ENCODE measurements at places on chromosomes 5 and 9.

- DNase-seq, result no peak
Measured at GRCh38 chr5:160846642-160847041, 5.4 kb downstream of the ATP10B start.

- DNase-seq, result no peak
Measured at GRCh38 chr9:103802068-103802467, 292.0 kb upstream of the SMC2 start.

GRCh38 chr9:126620478-126620877 lies 6.8 kb downstream of the LMX1B start:
- DNase-seq, result no peak

DNA sequence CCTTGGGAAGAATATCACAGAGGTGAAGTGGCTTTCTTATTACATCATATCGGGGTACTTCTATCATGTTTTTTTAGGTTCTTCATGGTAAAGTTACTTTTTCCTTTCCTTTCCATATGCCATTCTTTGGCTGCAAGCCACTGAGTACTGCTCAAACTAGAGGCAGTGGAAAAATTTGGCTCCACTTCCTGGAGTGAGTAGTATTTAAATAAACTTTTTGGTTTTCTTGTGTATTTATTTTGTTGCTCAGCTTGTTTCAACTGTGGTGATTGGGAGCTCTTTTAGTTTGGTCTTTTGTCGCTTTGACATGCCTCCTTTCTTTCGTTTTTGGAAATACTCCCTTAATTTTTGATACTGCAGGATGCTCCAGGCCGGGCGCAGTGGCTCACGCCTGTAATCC lies 69.8 kb downstream of the WDR70 start:
- no peak for DNase-seq

DNA sequence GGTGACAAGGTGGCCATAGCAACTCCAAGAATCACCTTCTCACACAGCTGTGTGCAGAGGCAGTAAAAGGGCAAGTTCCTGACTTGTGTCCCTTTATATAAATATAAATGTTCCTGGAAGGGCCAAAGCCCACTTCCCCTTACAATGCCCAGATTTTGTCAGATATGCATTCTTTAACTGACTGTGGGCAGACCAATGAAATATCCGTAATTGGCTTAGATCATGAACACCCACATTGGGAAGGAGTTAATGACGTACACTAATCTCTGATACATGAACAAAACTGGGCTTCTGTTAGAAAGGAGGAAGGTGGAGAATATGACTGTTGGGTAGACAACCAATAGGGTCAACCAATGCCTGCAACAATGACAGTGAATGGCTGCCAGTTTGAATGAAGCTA lies 397.2 kb upstream of the CLINT1 start:
- DNase-seq, result no peak

DNA sequence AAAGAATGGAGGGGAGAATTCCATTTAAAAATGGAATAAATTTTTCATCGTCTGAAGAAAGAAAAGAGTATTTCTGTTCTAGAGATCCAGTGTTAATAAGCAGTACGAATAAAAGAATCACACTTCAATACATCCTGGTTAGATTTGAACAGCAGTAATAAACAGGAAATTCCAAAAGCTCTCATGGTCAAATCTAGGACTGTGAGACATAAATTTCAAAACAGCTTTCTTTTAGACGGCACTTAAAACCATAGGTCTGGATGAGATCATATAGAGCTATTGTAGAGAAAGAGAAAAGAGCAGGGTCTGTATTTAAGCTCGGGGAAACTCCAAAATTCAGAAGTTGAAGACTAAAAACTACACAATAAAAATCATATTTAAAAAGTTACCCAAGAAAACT lies 1006.9 kb upstream of the CTNND2 start:
- DNase-seq, result no peak

- DNase-seq, result no peak
Measured at GRCh38 chr9:122115176-122116035, 22.3 kb upstream of the TTLL11 start.

DNA sequence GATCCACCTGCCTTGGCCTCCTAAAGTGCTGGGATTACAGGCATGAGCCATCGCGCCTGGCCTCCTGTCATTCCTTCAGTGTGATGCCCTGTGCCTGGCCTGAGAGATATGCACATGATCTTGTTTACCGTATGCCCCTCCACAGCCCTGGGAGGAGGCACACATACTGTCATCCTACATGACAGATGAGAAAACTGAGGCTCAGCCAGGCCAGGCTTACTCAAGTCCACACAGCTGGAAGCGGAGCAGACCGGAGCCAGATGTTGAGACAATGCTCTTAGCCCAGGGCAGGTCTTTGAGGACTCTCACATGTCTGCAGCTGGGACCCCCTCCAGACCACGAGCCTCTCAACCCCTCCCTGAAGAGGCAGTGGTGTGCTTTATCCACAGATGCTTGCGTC lies 38.7 kb upstream of the SH3PXD2B start:
- DNase-seq, result peak; percentile 67

GRCh38 chr5:159208514-159209437 lies 577 bp downstream of the RNF145 start:
- no peak for DNase-seq

DNA sequence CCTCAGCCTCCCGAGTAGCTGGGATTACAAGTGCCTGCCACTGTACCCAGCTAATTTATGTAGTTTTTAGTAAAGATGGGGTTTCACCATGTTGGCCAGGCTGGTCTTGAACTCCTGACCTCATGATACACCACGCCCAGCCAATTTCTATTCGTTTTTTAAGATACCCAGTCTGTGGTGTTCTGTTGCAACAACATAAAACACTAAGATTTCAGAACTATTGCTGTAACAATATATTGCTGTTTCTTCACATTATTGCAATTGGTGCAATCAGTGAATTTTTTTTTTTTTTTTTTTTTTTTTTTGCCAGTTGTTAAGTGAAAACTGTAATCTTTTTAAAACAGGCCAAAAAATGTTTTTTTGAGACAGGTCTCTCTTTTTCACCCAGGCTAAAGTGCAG lies 9.9 kb downstream of the SRP19 start:
- DNase-seq, result no peak

DNA sequence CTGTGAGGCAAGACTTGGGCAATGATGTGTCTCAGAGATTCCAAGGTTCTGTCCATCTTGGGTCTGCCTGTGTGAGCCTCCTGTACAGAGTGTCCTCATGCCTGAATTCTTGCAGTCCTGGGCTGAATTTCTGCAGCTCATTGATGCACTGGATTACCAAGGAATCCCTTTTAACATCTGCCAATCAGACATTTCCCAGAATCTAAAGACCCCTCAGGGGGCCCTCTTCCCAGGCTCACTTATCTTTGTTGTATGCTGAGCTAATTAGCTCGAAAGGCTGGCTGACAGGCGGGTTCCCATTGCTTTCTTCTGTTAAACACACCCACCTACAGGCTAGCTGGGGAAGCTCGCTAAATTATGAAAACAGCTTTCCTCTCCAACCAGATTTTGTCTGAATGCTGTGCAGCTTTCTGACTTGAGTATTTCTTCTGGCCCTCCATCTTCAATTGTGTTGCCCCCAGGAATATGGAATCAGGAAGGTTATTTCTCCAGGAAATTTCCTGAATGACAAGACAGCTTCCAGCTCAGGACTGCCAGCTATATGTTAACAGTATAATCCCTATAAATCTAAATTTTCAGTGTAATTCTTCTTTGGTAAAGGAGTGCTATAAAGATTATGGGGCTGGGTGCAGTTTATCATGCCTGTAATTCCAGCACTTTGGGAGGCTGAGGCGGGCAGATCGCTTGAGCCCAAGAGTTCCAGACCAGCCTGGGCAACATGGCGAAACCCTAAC lies at the start of gene LIX1:
LIX1 (minus strand) TSS at position 91 of the 734 bp plus-strand sequence; CDS start at position 56, 35 bp downstream.
- DNase-seq, result no peak

DNA sequence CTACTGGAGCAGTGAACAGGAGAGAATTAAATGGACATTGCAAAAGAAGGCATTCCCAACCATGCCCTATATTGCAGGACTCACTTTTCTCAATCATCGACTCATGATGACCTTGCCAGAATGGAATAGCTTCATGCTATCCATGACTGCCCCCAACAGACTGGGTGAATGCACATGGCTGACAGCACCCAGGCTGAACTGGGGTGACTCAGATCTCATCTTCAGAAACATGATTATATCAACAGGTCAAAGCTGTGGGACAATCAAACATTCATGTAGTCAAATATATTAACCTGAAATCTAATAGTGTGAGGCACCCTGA lies 34.7 kb upstream of the MIER3 start:
- DNase-seq, result no peak

All from mesenteric fat pad (tissue), 1 donor.